ENCODE measurements at places on chromosomes 7 and 10. TPM values are rescaled to one million over a fixed set of nuclear protein-coding genes. Genes with fewer than 3 reads are reported as not detected.

DNA sequence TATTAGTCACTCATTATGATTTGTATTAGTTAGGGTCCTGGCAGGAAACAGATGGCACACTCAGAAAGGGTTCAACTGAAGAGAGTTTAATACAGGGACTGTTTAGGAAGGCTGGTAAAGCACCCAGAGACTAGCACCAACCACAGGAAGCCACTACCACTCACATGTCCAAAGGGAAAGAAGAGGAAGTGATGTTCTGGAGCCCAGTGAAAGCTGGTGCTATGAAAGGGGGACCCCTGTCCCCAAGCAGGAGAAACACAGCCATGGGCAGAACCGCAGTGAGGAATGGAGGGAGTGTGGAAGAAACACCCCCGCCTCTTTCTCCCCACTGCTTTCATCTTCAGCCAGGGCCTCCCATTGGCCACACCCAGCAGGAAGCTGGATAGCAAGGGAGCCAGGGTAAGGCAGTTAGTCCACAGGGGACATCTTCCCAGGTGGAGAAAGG lies 3.2 kb upstream of the VSIR start:
- no peak for DNase-seq

- no peak for DNase-seq
These were observed 925.2 kb upstream of the GHITM start for GRCh38 chr10:83214136-83214535.

DNA sequence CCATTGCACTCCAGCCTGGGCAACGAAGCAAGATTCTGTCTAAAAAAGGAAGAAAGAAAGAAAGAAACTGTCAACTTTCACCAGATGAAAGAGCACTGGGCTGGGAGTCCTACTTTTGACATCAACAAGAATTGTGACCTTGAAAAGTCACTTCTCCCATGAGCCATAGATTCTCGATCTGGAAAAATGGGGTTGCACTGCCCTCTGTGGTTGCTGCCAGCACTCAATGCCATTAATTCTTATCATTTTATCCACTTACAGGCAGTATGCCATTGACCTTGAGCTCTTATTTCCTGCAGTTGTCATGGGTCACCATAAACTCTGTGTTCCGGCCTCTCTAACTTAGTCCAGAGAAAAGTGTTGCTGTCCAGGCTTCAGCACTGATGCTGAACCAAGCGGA lies 137.2 kb downstream of the NOC3L start:
- DNase-seq, result no peak

DNA sequence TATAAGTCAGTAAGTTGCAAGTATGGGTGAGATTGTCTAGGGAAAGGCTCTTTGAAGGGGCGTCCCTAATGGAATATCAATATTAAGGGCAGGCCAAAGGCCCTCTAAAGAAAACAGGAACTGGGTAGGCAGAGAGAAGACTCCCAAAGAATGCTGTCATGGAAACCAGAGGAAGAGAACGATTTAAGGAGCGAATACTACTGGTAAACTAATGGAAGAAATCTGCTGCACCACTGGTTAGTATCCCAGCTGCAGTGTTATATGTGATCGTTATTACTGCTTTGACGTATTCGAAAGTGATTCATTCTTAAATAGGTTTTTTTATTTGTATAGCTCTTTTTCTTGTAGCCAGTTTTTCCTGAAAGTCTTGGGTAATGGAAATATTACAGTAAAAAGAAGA lies 1.3 kb downstream of the CASP2 start:
- DNase-seq, result no peak

DNA sequence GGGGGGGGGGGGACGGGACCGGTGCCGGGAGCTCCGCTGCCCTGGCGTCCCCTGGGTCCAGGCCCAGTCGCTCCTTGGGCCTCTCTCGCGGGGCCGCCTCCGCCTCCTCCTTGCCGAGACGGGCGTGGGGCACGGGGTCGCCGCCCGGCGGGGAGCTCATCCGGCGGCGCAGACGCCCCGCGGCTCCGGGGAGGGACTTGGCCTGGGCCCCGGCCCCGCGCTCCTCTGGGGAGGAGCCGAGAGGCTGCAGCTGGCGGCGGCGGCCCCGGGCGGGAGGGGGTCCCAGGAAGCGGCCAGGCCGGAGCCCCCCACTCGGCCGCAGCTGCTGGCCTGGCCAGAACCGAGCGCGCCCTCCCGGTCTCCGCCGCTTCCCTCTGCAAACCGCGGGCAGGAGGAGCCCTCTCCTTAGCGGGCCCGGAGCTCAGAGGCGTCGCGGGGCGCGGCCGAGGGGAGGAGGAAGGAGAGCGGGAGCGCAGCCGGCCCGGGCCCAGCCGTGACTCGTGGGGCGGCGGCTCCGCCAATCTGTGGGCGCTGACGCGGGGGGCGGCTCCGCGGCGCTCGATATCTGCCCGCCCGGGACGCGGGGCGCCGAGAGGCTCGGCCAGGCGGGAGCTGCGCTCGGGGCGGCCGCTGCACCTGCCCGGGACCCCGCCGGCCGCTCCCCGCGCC lies at the start of gene FAM20C:
Gene FAM20C, plus strand, starts transcription at position 591 of the 669 bp plus-strand sequence. CDS start 629 bp downstream, outside the sequence.
- peak; percentile 23 for DNase-seq

RNF133 gene
- total RNA-seq, result 0.20 TPM

ELFN1 gene
- 4.4 TPM for total RNA-seq

C10orf143 gene
- 0.66 TPM for total RNA-seq

PON3 gene
- total RNA-seq, result 2.6 TPM

CACNA2D1 gene
- total RNA-seq, result 0.27 TPM

Measured in HCT116 (cell line).